ENCODE measurements at places on chromosomes 4 and X. TPM values are rescaled to one million over a fixed set of nuclear protein-coding genes. Genes with fewer than 3 reads are reported as not detected.

DNA sequence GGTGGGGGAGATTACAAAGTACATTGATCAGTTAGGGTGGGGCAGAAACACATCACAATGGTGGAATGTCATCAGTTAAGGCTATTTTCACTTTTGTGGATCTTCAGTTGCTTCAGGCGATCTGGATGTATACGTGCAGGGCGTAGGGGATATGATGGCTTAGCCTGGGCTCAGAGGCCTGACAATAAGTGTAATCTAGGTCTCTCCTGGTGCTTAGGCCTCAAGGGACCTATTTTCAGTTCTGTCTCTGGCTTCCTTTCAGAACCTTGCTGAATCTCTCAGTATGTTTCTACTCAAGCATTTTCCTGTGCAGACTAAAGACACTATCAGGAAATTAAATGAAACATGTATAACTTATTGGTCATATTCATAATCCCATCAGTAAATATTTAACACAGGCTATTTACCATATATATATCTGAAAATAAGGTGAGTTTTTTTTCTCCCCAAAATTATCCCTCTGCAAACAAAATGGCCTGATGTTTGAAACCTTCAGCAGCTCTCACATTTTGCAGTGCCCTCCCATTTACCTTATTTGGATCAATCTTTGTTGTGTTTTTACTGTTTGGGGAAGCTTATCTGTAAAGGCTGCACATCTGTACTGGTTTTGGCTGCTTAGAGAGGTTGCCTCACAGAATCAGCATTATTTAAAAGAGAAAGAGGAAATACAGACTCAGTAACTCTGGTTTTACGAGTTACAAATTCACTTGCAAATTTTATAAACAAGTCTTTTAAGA, 2.3 kb upstream of the ZCCHC4 start:
- no peak for DNase-seq

CNOT6L gene
- polyA plus RNA-seq, result 35.3 TPM

DNA sequence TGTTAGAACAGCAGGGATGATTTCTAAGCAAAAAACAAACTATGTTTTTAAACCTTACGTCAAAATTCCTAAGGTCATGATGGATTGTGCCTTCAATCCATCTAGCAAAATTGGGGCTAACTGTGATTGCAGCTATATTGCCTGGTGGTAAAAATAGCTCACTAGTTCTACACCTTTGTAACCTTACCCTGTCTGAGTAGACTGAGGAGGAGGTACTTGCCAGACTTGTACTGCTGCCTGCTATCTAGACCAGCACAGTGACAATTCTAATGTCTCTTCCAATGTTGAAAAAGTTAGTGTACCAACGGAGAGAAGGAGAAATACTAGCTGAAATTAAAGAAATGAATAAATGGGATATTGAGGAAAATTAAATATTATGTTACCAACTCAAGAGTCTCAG, 30.3 kb downstream of the ATP11C start:
- DNase-seq, result no peak

DNA sequence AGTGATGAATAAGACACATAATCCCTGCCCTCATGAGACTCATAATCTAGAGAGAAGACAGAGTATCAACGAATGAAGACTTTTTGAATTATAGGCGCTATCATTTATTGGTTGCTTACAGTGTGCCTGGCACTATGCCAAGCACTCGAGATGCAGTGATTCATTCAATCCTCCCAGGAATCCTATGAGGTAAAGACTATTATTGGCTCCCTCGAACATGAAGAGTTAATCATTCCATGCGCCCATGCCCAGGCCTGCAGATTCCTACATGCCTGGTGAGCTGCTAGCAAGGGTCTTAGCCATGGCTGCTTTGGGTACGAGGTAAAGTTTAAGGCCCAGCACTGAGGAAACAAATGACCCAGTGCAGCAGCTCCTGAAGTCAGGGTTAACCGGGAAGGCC, 47.0 kb downstream of the TEX13B start:
- DNase-seq, result no peak

GRCh38 chr4:89992744-89993143, 98.1 kb downstream of the MMRN1 start:
- no peak for DNase-seq

ENAM gene
- 0.25 TPM for polyA plus RNA-seq

DNA sequence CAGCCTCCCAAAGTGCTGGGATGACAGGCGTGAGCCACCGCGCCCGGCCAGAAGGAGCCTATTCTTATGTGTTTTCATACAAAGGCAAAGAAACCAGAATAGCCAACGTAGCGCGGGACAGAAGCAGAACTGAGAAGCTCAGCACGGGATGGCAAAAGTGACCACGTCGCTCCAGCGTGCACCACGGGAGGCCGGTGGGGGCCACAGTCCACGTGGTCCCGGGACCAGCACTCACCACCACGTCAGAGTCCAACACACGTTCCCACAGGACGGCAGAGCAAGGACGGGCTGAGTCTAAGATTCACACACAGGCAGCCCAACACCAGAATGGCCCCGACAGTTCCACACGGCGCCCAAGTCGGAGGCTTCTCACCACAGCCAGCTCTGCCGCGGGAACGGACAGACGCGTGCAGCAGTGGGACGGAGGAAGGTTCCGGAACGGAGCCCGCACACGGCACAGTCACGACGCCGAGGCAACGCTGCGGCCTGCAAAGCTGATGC, 18.8 kb upstream of the GTPBP6 start:
- peak; percentile 67 for DNase-seq

DNA sequence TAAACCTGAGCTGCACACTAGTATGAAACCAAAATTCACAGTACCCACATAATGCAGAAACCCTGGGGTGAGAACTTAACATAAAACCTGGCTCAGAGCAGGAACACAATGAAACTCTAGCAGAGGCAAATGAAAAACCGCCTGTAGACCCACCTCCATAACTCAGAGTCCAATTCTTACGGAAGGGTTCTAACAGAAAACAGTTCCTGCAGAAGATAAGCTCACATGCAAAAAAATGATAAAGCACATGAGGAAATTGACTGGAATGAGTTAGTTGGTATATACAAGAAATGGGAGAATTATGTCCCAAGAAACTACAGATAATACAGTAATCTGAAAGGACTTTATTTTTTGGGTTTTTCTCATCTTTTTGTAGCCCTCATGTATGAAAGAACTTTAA, 14.7 kb downstream of the RTL9 start:
- DNase-seq, result no peak

DNA sequence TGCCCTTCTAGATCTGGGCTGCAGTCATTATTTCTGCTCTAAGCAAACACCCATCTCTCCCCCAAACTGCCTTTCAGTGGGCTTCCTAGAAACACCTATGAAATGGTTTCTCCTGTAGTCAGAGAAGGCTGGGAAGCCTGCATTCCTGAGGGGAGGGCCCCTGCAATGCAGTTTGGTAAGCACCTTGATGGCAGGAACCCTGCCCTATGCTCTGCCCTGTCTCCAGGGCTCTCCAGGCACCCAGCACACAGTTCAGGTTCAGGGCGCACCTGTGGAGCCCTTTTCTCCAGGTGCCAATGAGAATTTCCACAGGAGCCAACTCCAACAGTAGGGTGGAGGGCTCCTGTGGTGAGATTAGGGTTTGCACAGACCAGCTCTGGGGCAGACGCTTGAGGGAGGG, 69.1 kb upstream of the FBXW7 start:
- DNase-seq, result no peak

- DNase-seq, result no peak
Observed at GRCh38 chr4:77728420-77728819, 90.7 kb downstream of the CNOT6L start.

DNA sequence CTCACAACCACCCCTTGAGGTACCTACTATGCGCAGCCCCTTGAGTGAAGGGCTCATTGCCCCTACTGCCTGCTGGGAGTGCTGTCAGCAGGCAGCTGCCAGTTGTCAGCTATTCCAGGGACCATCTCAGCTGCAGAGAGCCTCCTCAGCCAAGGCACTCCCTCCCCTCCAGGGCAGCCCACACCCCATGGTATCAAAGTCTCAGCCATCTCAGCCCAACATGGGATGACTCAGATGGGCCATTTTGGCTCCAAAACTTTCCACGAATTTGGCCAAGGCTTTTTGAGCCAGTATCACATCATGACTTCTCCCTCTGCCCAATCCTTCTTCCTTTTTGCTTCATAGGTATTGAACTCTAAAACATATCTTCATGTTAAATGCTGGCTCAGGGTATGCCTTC, 61.4 kb upstream of the MAP3K15 start:
- no peak for DNase-seq

DNA sequence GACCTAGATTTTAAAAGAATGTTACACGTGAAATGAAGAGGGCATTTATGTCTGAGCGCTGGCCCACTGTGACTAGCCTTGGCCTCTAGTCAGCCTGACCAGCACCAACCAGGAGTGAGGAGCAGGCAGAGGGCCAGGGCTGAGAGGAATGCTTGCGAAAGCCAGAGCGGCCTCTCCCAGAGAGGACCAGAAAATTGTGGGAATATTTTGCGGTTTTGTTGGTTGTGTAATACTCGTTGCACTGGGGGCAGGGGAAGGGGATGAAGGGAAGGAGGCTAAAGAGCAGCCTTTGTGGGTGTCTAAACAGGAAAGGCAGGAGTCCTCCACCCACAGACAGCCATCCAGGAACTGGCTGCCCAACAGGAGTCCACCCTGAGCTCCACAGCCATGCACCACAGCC, 3.8 kb downstream of the GABRE start:
- DNase-seq, result peak; percentile 78

- DNase-seq, result no peak
Observed at GRCh38 chr4:139774759-139775487, 109.3 kb downstream of the MGST2 start.

DNA sequence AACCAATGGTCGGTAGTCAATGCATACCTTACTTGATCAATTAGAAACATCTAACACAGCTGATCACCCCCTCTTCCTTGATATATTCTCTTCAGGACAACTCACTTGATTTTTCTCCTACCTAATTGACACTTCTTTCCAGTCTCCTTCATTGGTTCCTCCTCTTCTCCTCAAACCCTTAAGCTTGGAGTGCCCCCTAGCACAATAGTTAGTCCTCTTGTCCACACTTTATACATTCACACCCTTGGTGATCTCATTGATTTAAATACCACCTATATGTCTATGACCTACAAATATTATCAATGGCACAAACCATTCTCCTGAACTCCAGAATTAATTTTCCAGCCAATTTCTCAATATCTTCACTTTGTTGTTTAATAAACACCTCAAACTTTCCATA, 724.0 kb downstream of the ADGRL3 start:
- no peak for DNase-seq

DNA sequence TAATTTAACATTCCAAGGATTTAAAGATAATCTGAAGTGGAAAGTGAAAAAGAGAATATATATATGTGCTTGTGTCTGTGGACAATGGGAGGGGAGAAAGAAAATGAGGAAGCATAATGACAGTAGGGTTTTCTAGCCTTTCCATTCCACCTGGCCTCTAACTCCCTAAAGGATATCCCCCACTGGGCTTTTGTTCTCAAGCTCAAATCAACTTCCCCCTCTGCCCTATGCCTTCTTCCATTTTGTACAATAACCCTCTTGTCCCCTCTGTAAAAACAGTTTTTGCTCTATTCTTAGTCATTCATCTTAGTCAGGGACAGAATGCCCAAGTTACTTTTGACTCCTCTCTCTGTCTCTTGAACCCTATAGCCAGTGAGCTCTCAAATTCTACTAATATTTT, 23.6 kb downstream of the ANTXR2 start:
- DNase-seq, result no peak

GRCh38 chr4:94641702-94642560, 115.8 kb upstream of the BMPR1B start:
- DNase-seq, result no peak

DNA sequence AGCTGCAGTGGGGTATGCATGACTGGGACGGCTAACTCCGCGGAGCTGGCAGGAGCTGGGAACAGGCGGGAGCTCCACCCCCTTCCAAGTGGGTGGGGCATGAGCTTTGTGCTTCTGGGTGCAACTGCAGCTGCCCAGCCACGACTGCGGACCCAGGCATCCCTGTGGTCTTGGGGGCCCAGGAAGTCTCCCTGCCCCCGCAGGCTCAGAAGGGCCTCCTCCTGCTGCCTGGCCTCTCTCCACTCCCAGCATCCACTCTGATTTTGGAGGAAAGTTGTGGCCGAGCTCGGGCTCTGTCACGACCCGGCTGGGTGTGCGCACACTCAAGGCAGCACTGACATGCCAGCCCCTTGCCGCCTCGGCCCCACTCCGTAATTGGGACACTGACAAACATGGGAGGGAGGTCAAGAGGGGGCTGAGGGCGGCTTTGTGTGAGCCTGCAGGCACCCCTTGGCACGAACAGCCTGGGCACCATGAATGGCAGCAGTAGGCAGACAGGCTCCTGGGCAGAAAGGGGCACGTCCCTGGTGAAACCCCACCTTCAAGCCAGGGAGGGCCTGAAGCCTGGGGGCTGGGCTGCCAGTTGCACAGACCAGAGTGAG, 822.6 kb downstream of the GLUD2 start:
- no peak for DNase-seq

DNA sequence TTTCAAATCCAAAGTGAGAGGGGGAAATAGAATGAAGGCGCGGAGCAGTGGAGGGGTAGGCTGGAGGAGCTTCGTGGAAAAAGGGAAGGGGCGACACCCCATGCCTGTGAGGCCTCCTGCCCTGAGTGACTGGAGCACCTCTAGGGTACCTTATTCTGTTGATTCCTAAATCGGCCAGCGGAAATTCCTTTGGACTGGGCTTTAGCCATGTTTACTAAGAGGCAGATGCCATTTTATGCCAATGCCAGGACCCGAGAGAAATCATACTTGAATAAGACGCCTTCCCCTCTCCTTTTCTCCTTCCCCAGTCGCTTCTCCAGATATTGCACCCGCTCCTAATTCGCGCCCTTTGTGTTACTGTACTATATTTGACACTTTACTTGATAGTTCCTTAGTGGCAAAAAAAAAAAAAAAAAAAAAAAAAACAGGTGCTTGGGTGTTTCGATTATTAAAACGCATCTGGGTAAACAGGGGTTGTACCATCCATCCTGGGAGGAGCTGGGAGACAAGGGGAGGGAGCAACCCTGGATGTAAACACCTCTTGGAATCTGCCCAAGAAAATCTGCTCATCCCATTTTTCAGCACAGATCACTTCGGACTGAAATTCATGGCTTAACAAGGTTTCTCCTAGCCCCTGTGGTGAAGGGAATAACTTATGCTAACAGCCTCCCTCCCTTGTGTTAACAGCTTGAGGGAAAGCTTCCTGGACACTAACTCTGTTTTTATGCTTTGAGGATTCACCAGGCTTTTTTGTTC, 1.5 kb downstream of the BMP3 start:
- no peak for DNase-seq

PIN4 gene
- polyA plus RNA-seq, result 43.3 TPM

DNA sequence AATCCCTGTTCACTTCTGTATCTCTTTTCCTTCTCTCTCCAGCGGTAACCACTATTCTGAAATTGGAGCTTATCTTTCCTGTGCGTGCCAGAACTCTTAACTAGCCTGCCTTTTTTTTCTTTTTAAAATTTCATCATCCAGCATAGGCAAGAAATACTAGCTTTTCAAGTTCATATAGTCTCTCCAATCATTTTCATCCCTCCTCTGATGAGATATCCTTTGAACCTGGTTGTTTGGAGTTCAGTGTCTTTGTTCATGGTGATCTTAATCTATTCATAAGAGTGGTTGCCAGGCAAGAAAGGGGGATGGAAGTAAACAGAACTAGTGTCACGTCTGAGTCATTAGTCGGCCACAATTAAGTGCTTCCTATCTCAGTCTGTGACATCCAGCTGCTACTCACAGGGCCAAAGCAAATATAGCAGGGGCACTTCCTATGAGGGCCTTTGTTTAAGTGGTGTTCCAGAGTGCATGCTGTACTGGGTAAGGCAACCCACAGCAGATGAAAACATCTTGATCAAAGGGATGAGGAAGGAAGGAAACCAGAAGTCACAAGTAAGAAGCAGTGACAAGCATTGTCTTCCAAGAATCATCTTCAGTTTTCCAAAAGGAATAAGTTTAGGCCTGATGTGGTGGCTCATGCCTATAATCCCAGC, 56.4 kb upstream of the XIAP start:
- no peak for DNase-seq

- no peak for DNase-seq
Observed at GRCh38 chr4:86561256-86561655, 32.9 kb upstream of the PTPN13 start.
